ENCODE measurements at places on chromosomes 2 and 18.

- no peak for DNase-seq
Observed at GRCh38 chr2:204251158-204251997, 293.9 kb upstream of the PARD3B start.

DNA sequence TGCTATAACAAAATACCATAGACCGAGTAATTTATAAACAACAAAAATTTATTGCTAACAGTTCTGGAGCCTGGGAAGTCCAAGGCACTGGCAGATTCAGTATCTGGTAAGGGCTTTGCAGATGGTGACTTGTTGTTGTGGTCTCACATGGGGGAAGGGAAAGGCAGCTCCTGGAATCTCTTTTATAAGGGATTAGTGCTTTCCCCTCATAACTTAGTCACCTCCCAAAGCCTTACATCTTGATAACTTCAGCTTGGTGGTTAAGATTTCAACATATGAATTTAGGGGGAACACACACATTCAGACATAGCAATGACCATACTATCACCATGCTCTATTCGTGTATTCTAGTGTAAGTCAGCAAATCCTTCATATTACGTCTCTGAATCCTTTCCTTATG lies 447.6 kb upstream of the TCF4 start:
- no peak for DNase-seq

- DNase-seq = no peak
Observed at GRCh38 chr18:12750076-12750714, 47.4 kb downstream of the PSMG2 start.

DNA sequence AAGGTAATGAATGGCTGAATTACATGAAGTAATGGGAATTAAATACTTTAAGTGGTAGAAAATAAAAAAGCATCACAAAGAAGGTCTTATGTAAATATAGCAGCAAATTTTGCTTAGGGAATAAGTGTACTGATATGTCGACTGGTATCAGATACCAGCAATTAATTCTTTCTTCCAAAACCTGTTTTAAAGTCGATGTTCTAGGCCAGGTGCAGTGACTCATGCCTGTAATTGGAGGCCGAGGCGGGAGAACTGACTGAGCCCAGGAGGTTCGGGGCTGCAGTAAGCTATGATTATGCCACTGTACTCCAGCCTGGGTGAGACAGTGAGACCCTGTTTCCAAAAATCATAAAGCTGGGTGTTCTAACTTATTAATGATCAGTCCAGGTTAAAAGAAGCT lies 30.3 kb downstream of the SP3 start:
- DNase-seq = no peak

DNA sequence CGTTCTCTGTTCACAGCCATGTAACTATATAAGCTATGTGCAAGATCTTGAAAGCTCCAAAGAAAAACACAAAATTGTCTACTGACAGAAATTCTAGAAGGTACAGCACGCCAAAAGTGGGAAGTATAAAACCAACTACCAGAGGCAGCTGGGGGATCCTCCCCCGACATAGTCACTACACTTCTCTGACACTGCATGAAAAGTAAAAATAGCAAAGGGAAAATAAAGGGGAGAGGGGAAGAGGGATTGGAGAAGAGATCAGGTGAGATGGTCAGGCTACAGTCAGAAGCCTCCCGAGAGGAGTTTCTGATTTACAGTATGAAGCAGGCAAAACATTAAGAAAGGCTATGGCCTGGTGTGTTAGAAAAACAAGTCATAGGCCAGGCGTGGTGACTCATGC lies 39.8 kb upstream of the PCBP1 start:
- no peak for DNase-seq

- no peak for DNase-seq
Observed at GRCh38 chr2:8522687-8523086, 159.2 kb upstream of the ID2 start.

GRCh38 chr18:23934252-23934651 lies 80.3 kb upstream of the TTC39C start:
- no peak for DNase-seq

DNA sequence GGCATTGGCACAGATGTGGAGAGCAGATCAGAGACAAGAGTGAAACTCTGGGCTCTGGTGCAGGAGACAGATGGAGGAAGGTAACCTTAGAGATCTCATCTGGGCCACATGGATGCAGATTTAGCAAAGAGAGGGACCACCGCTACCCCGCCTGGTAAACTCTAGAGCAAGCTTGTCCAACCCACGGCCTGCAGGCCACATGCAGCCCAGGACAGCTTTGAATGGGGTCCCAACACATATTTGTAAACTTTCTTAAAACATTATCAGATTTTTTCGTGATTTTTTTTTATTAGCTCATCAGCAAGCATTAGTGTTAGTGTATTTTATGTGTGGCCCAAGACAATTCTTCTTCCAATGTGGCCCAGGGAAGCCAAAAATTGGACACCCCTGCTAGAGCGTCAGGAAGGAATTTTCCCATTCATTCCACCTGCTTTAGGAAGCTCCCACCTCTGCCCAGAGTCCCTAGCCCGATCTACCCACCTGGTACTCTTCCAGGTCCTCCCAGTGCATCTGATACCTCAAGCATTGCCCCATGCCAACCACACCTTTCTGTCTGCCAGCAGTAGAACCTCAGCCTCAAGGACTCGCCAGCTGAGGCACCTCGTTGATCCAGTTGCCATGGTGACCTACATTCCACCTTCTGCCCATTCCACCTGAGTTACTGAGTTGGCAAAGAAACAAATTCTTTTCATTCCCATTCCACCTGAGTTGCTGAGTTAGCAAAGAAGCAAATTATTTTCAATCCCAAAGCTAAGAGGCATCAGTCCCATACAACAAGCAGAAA lies at the start of gene CIB4:
TSS of gene CIB4 (minus strand) at position 586 of the 784 bp plus-strand sequence. CDS start at position 534, 52 bp downstream.
- no peak for DNase-seq

GRCh38 chr2:54967269-54967668 lies 83.0 kb downstream of the RTN4 start:
- no peak for DNase-seq

DNA sequence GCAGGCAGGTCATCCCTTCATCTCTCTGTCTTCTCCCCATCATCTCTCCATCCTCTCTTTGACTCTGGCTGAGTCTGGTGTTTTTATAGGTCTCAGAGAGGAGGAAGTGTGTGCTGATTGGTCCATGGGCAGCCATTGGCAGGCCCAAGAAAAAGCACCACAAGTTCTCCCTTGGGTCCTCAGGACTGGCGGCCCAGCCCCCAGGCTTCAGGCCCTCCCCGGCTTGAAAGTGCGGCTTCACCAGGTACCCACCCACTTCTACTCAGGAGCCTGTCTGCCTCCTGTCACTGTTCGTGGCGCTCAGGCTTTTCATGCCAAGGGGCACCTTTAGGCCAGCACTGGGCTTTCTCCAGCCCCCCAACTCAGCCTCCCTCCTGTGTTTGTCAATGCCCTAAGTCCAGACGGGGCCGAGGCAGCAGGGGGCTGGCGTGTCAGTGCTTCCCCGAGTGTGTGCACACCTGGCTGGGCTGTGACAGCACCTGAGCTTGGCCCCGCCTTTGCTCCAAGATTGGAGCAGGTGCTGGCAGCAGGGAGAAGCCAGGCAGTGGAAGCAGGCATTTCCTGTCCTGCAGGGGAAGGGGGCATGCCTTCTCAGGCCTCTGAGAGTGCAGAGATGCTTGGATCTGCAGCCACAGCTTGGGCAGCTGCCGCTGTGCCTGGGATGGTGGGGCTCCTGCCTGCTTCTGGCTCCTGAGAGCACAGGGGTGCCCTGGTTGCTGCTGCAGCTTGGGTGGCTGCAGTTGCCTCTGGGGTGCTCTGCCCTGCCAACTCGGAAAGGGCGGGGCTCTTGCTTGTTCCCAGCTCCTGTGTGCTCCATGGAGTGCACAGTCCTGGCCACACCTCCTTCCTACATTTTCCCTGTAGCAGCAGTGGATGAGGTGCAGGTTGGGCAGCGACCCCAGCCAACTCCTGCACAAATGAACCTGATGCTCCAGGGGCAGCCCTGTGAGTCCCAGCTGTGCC lies 34.1 kb downstream of the FBXO48 start:
- no peak for DNase-seq

GRCh38 chr2:227308784-227309183 lies 16.3 kb upstream of the MFF start:
- no peak for DNase-seq

DNA sequence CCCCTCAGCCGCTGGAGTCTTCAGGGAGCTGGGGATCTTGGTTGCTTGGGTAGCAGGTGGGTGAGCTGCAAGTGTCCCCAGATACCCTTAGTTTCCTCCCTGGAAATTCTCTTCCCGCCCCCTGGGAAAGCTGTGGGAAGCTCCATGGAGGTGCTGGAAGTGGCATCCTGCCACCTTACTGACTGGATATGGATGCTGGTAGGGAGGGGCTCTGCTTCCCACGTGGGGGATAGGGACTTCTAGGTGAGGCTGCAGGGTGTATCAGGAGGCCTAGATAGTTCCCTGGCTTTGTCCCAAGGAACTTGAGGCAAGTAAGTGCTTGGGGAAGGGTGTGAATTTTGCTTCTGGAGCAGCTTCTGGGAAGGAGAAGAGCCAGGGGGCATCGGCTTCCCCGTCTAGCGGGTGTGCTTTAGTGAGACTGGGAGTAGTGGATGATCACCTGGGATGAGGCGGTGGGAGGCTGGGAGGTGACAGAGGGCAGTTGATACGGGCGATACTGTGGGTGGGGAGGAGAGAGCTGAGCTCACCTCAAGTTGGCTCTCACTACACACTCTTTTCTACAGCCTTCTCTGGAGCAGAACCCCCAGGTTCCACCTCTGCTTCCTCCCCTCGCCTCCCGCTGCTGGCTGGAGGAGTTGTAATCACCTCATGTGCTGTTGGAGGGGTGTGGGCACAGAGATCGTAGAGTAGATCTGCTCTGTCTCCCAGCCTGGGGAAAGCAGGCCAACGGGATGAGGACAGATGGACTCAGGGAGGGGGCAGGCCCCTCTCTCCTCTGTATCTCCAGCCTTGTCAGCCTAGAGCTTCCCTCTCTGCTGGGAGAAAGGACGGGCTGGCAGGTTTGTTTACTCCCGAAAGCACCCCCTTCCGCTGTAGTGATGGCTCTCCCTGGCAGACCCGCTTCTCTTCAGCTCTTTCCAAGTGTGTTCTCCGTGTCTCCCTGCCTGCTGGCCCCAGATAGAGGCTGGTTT lies 19.8 kb downstream of the TET3 start:
- no peak for DNase-seq
